Esophagus squamous epithelium (tissue), 5 donors: ENCODE measurements at places on chromosomes 11 and 22.

GRCh38 chr22:48715511-48715910, 1112.2 kb downstream of the BRD1 start:
- no peak for DNase-seq

DNA sequence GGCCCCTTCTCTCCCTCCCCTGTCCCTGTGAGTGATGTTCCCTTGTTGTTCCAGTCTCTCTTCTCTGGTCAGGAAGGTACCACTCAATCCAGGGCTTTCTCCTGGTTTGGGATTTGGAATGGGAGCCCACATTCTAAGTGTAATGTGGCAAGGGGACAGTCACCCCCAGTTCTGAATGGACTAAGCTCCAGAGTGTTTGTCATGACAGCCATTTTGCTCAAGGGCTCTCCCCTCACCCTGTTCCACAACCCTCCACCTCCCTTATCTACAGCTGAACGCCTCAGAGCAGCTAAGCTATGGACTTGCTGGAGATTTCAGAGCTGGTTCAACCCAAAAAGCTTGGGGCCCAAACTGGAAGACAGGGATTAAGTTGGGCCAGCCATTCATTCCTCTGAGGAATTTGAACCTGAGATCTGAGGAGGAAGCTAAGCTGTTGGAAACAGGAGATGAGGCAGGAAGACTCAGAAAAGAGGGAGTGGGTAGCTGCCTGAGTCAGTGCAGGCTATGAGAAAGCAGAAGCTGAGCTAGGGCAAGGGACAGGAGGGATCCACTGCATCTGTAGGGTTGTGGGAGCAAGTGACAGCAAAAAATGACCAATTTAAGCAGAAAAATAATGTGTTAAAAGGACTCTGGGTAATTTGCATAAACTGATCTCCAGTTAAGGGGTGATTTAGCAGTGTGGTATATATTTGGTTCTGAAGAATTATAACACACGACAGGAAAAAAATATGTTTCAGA, 22.9 kb upstream of the FCHSD2 start:
- no peak for DNase-seq

DNA sequence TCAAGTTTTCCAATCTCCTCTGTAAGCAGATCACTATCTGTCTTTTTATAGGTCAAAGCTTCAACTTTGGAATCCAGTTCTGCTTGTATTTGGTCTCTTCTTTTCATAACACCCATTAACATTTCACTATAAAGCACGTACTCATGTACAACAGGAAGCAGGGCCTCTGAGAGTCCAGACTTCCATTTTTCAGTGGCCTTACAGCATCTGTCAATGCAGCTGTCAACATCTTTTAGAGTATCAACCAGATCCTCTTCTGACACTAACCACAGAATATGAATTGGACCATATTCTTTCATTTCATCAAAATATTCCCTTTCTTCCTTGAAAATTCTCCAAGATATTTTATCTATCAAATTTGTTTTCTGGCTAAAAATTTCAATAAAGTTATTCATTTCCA, 24.7 kb upstream of the SLN start:
- DNase-seq: no peak

GRCh38 chr11:5932671-5933070, 9.4 kb upstream of the OR56A3 start:
- no peak for DNase-seq

DNA sequence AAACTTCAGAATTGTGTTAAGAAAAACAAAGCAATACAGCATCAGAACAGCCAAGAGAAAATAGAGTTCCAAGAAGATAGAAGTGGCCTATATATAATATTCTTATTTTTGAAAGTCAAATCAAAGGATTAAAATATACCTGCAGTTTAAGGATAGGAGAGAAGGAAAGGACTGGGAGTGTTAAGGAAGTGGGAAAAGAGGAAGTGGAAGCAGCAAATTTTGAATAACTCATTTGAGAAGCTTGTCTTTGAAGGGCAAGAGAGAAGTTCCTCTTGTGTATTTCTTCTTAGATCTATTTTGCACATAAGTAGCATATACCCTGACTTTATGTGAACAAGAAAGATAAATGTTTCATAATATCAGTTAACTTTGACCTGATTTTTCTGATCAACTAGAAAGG, 62.6 kb upstream of the SLC17A6 start:
- no peak for DNase-seq

GRCh38 chr11:61532134-61533038, 23.8 kb downstream of the LRRC10B start:
- no peak for DNase-seq

DNA sequence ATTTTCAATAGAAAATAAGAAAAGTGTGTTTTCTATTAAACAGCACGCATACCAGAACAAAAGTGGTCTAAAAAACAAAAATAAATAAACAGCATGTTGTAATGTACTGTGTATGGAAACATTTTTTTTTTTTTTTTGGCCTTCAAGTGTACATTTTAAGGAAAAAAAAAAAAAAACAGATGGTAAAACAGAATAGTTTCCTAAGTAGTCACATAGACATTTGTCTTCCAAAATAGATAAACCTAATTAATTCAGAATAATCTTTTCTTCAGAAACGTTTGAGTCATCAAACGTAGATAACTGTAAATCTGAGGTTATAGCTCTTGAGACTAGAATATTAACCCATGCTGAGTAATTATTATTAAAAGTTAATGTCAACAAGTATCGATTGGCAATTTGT, 396 bp upstream of the CFAP300 start:
- DNase-seq: no peak

- DNase-seq: no peak
These were observed 6.9 kb downstream of the RBFOX2 start for GRCh38 chr22:36021606-36022153.

DNA sequence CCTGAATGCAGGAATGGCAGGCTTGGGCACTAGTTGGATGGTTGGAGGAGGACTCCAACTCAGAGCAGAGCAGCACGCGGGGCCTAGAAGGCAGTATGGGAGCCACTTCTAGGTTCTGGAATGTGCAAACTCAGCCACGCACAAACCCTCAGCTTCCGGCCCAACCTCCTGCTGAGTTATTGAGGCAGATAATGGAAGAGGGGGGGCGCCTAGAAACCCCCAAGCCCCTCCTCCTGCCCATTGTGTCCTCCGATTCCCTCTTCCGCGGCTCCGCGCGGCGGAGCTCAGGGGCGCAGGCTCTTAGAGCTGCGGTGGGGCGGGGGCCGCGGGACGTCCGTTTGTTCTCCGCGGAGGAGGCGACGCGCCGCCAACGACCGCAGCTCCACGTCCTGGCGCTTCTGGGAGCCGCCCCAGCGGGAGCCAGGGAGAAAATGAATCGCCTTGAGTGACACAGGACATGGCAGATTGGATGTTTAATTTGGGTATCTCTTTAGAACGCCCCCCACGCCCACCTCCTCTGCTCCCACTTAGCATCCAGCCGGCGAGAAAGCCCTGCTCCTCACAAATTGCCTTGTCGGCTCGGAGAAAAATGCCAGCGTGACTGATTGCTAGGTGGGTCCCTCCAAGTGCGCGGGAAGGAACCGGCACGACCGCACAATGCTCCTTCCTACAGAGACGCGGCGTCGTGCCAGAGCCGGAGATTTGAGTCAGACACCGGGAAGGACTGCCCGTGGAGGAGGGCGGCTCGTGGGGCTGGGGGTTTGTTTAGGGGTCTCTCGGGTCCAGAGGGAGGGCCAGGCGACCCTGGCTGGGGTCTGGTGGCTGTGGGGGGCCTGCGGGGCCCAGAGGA, 144.6 kb downstream of the NECTIN1 start:
- no peak for DNase-seq

- DNase-seq: no peak
These were observed 8.2 kb downstream of the SOX6 start for GRCh38 chr11:16347928-16348685.

GRCh38 chr11:102064316-102064715, 17.1 kb downstream of the CFAP300 start:
- DNase-seq: no peak

GRCh38 chr22:43014316-43014868, 557 bp downstream of the PACSIN2 start:
- no peak for DNase-seq

GRCh38 chr11:13487661-13488030, 8.2 kb downstream of the PTH start:
- DNase-seq: no peak

DNA sequence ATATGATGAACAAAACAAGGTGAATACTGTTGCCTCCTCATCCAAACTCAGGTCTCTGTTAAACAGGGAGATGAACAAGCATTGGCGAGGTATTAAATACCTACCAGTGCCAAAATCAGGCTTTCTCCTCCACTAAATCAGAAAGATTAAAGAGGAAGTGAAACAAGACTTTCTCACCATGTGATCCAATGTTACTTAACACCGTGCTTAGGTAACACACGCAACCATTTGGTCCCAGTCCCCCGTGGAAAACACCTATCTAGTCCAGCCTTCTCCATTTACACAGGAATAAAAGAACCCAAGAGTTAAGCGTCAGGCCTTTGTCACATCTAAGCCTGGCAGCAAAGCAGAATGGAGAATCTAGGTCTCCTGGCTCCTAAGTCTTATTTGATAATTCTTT, 34.5 kb downstream of the TENM4 start:
- no peak for DNase-seq

DNA sequence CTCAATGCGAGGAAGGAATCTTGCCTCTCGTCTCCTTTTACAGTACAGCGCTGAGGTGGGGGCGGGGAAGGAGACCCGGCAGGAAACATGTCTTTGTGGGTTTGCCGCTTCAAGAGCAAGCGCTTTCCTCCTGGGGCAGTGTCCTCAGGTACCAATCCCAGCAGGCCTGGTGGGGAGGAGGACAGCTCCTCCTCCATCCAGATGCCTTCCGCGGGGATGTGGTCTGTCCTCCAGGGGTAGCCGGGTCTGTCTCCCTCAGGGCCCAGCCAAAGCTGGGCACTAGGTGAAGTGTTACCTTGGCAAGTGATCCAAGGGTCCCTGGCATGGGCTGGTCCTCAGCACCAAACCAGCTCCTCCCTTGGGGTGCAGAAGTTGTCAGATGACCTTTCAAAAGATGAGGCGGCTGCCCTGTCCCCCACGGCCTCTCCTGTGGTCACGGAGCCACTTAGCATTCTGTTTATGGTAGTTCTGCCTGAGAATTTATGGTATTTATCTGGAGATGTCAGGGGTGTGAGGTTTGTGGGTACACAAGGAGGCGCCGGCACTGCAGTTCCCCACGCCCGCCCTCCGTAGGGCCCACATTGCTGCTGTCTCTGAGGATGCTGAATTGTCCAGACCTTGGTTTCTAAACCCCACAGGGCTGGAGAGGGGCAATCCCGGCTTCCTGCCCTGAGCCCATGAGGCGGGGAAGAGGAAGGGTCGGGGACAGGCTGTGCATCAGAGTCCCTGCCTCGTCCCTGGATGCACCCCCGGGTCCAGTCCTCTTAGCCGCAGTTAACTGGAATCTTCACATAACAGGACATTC, 93.5 kb upstream of the ANO1 start:
- no peak for DNase-seq

DNA sequence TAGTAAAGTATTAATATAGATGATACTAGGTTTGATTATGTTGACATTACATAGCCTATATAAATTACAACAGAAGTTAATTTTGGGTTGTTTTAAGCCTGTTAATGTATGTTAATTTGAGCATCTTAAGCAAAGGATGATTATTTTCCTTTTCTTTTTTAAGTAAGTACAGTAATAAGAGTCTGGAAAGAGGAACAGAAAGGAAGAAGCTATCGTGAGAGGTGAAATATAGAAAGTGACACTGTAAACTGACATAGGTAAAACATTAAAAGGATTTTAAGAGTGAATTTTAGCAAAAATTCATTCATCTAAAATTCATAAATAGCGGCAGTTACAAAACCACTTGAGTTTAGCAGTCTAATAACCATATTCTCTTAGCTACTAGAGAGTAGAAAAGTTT, 45.5 kb downstream of the FAR1 start:
- DNase-seq: no peak

DNA sequence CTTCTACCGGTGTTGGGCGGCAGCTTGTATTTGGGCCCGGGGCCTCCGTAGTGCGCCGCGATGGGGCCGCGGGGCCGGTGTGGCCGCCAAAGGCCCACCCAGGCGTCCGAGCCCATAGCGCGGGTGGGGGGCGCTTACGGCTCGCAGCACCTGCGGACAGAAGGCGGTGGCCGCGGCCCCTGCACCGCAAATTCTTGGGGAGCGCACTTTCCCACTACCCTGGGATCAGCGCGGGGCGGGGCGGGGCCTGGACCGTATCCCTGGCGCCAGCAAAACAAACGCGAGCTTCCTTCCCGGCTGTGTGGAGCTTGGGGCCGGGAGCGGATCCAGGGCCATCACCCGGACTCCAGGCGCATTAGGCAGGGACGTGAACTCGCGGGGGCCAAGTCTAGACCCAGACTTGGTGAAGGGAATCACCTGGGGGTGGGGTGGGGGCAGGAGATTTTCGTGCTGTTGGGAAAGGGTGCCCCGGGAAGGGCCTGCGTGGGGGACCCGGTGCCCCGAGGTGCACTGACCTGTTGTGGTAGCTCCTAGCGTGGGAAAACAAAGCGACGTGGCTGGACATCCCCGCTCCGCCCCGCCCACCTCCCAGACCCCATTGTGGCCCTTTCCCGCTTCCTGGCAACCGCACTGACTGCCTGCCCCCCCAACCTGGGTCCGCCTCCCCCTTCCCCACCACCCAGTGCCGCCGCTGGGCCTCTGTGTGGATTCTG, 2.3 kb upstream of the TYMP start:
- DNase-seq: no peak

DNA sequence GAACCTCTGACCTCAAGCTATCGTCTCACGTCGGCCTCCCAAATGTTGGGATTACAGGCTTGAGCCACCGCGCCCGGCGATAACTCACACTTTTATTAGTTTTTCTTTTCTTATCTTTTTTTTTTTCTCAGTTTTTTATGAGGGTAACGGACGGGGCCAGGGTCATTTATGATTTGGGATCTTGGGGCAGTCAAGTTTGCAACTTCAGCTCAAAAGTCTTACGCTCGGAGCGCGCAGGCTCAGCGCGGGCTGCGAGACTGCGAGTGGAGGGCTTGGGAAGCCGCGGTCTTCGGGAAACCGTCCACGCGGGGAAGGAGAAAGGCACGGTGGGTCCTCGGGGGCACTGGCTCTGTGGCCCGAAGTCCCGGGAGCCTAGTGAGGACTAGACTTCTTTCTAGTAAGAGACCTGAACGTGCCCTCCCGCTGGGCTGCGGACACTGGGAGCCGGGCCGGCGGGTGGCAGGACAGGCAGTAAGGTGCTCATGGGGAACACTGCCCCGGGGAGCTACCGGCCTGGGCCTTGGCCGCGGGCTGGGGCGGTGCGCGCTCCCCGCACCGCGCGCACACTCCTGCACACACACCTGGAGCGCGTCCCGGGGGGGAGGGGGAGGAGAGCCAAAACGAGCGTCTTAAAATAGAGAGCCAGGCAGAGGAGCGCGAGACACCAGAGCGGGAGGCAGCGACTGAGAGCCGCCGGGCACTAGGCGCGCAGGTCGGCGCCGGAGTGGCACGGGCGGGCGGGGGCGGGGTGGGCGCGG, 476 bp upstream of the BARX2 start:
- no peak for DNase-seq

DNA sequence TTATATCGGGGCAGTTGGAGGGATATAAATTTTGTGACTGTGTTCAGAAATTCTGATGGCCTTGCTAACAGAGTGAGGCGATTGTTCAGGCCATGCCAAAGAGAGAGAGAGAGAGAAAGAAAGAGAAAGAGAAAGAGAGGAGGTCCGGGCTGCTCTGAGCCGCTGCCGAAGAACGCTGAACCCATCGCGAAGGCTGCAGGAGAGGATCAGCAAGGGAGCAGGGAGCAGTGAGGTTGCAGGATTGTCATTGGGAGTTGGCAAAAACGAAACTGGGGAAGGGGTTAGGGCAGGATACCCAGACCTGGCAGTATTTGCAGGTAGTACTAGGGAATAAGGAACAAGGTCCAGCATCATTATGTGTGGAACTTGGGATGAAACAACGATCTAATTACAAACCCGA, 537.1 kb downstream of the INSC start:
- no peak for DNase-seq
